ENCODE measurements at places on chromosomes 12 and 14. TPM values are rescaled to one million over a fixed set of nuclear protein-coding genes. Genes with fewer than 3 reads are reported as not detected.

The LGR5 gene
- 0.50 TPM for total RNA-seq

The KRT3 gene
- not detected for total RNA-seq

The WSB2 gene
- 32.3 TPM for total RNA-seq

The GZMB gene
- total RNA-seq = not detected

The SALL2 gene
- total RNA-seq = 8.8 TPM

The PPP1R36 gene
- 0.56 TPM for total RNA-seq

The PLEKHD1 gene
- not detected for total RNA-seq

The NEMP1 gene
- total RNA-seq = 3.5 TPM

The AQP6 gene
- total RNA-seq = 0.37 TPM

Measured in cardiac ventricle fibroblast (primary cell).